ENCODE measurements at places on chromosomes 1 and 21.

- DNase-seq: peak; percentile 83
Measured at GRCh38 chr1:111346089-111346885, 55.6 kb downstream of the CHIA start.

DNA sequence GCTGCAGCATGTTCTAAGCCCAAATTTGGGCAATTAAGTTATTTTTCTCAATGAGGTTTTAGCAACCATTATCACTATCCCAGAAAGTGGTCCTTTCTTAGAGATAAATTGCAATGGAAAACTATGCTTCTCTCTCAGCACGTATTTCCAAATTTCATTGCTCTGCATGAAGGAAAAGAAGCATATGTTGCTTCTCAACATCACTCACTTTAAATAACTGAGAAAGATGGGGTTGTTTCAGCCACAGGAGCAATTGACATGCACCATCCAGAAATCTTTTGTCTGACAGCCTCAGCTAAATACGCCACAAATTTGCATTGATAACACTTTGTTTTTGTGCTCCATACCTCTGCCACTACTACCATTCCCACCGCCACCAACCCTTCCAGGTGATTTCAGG lies 157.6 kb upstream of the PKN2 start:
- DNase-seq: no peak

DNA sequence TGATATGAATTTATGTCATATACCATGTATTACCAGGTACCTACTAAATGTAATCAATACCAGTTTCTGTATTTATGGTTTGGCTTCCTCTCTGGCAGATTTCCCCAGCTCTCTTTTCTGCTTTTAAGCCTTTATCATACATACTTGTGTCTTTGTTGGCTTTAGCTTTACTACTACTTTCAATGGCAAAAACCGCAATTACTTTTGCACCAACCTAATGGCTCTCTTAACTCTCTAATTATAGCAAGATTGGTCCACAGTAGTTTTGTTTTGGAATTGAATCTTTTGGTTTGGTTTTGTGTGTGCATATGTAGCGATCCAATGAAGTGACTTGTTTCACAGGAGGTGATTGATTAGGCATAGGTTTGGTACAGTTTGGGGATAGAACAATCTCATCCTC lies 93.6 kb downstream of the ATG4C start:
- no peak for DNase-seq

- DNase-seq: no peak
Measured at GRCh38 chr21:25717491-25718147, 17.1 kb downstream of the ATP5PF start.

DNA sequence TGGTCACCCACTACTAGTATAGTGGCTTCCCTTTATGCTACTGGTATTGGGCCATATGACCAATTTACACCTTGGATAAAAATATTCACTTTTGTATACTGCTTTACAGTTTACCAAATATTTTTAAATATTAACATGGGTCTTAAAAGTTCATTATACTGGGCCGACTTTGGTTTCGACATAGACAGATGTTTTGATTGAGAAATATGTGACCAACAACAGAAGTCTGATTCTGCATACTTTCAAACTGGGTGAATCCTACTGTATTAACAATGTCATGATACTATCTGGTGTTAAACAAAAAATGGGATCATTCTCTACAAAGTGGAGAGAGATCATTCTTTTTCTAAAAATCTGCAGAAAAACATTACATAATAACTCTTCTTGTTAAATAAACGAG lies 134.8 kb downstream of the AKT3 start:
- no peak for DNase-seq

DNA sequence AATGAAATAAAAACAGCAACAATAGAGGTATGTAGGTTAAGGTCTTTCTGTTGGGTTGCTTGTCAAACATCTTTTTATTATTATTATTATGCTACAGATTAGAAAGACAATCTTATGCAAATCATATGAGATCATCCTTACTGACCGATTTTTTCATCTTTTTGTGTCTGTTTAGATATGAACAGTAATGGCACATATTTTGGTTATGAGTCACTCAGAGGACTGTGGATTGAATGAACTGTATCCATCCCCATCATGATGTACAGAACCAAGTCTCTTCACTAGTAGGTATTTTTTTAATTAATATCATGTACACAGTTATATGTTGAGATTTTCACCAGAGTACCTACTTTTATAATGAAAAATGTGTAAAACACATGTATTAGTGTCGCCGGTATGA lies 159.1 kb downstream of the CHRM3 start:
- no peak for DNase-seq

Measured in suppressor macrophage treated with lipopolysaccharide for 1 hour (primary cell).